ENCODE measurements at places on chromosomes 3 and 15.

DNA sequence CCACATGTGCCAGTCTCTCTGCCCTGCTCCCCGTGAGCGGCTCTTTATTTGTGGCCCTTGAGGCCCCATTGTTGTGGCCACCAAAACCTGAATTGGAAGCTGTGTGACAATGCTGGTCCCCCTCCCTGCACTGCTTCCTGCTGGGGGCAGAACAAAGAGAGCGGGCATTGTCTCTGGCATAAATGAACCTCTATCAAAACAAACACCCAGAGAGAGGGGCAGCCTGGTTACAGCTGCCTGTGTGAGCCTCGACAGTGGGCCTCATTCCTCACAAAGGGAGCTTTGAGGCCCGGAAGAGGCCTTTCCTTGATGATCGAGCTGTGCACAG is 152.9 kb downstream of the IGF1R start:
- peak; percentile 96 for DNase-seq

DNA sequence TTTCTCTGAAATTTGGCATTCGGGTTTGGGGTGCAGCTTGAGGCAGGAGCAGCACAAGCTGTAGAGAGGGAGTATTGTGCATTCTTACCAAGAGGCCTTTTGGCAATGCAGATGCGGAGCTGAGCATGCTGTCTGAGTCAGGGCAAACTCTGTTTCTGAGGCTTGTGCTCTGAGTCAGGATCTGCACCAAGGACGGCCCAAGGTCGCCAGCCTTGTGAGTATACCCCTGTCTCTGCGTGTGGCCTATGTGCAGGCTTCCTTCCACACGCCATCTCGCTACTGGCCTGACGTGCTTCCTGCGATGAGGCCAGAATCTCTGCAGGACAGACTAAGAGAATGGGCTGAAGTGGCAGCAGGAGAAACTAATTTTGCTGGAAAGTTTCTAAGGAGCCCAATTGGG is 83.8 kb upstream of the ROPN1 start:
- no peak for DNase-seq

- no peak for DNase-seq
Observed at GRCh38 chr3:122058294-122058693, 3.1 kb downstream of the CD86 start.

DNA sequence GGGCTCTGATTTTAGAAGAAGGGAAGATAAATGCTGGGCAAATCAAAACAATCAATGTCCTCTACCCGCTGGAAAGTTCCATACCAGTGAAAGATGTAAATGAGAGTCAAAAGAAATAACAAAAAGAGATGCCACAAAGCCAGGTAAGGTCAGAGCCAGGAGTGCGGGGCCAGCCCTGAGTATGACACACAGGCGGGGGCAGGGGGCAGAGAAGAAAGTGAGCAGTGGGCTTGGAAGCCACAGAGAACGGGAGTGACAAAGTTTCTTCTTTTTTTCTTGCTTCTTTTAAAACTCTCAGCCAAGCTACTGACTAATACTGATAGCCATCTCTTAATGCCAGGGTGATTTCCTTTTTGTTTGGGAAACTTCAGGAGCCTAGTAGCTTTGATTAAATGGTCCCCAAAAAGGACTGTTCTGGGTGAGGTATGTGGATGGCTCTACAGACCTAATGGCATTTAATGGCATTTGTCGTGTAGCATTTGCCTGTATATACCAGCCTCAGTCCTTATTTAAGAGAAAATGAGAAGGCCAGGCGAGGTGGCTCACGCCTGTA is 23.1 kb upstream of the TSEN2 start:
- DNase-seq = no peak

DNA sequence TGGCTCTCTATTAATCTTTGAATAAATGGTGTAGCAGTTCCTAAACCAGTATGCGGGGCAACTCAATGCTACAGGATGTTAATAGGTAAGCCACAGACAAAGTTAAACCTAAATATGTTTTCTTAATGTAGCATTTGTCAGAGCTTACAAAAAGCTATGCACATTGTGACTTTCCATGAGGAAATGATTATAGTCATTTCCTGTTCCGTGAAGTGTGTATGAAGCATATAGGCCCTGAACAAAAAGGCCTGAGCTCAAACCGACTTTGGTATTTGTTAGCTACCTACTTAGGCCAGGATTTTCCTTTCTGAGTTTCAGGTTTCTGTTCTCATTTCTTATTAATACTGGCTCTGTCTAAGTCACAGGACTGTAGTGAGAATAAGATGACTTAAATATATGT is 14.2 kb downstream of the ZNF80 start:
- DNase-seq = no peak

DNA sequence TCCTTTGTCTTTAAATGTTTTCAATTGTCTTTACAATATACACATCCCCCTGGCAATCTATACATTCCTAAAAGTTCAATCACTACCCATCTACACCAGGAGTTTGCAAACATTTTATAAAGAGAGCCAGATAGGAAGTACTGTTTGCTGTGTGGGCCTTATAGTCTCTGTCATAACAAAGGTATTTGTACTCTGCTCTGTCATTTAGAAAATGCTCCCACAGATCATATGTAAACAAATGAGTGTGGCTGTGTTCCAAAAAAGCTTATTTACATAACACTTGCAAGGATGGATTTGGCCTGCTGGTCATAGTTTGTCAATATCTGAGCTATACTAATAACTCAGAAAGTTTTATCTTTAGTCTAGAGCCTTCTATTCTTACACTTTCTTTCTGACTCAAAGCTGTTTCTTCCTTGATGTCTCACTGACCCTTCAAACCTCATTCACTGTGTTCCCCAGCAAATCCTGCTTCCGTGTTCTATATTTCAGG is 511.9 kb downstream of the GBE1 start:
- no peak for DNase-seq

- no peak for DNase-seq
Observed at GRCh38 chr3:12659316-12660015, 4.5 kb downstream of the RAF1 start.

DNA sequence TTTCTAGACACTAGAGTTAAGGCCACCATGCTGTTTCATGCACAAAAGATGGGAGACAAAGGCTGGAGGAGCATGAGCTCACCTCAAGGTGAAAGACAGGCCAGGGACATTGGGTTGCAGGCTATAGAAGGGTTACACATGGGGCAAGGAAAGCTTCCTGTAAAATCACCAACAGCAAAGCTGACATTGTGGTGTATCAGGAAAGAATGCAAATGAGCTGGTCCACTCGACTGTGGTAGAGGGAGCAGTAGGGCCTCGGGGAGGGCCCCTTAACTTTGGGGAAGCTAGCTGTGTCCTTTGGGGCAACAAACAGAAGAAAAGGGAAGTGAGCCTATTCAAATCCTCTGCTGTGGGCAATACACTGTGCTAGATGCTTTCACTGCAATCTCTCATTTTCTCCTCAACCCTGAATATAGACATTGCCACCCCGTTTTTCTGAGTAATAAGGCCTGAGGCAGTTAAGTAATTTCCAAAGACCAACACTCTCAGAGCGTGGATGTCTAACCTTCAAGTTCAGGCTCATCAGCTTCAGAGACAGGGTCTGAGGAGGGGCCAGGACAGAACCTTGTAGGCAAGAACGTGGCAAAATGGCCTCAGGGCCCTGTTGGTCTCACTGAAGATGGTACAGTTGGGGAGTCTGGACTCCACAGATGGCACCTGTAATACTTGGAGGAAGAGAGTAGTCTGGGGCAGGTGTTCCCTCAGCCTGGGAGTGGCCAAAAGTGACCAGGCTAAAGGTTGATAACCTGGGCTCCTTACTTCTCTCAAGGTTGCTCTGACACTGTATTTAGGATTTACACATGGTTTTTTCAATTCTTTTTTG is 24.1 kb downstream of the CX3CR1 start:
- DNase-seq = peak; percentile 47

- no peak for DNase-seq
Observed at GRCh38 chr15:49712846-49713450, 92.1 kb downstream of the DTWD1 start.

DNA sequence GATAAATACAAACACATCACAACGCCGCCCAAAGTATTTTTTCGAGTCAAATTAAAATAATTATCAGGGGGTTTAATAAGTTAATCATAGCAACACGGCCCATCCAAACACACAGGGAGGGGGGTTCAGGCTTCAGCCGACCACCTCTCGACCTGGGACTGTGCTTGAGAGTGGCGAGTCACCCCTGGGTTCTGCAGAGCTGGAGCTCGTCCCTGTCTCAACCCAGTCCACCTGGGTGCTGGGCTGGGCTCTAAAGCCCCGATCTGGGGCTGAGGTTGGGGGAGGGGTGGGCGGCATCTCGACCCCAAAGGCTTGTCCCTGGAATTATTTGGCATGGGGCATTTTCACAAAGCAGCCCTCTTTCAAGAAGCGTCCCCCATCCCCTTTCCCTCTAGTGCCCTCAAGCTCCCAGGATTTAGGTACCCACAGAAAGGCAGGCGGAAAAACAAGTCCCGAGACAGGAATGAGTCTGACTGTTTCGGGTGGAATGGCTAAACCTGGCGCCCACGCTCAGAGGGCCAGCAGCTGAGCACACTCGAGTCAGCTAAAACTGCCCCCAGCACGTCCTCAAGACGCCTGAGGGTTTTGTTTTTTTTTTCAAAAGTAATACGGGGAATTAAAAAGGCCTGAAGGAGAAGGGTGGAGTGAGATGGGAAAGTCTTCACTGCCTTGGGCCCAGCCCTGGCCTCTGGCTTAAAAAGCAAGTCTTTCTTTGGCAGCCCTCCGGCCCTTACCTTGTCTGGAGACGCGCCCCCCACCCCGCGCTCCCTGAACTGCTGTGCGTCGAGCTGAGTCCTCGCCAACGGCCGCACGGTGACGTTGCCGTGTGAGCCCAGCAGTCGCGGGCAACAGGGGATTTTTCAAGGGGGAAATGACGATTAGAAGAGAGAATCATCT is 32.5 kb downstream of the NR2F2 start:
- DNase-seq = no peak

DNA sequence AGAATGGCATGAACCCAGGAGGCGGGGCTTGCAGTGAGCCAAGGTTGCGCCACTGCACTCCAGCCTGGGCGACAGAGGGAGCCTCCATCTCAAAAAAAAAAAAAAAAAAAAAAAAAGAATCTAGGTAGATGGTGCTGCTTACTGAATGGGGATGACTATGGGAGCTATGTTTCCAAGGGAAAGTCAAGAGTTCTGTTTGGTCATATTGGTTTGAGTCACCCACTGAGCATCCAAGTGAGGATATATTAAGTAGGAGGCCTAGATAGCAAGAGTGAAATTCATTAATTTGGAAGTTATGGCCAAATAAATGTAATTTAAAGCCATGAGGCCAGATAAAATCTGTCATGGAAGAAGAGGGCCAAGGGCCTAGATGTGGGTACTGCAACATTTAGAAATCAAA is 9.0 kb upstream of the UACA start:
- no peak for DNase-seq

- DNase-seq = no peak
Observed at GRCh38 chr3:194142156-194142910, 6.4 kb downstream of the HES1 start.

DNA sequence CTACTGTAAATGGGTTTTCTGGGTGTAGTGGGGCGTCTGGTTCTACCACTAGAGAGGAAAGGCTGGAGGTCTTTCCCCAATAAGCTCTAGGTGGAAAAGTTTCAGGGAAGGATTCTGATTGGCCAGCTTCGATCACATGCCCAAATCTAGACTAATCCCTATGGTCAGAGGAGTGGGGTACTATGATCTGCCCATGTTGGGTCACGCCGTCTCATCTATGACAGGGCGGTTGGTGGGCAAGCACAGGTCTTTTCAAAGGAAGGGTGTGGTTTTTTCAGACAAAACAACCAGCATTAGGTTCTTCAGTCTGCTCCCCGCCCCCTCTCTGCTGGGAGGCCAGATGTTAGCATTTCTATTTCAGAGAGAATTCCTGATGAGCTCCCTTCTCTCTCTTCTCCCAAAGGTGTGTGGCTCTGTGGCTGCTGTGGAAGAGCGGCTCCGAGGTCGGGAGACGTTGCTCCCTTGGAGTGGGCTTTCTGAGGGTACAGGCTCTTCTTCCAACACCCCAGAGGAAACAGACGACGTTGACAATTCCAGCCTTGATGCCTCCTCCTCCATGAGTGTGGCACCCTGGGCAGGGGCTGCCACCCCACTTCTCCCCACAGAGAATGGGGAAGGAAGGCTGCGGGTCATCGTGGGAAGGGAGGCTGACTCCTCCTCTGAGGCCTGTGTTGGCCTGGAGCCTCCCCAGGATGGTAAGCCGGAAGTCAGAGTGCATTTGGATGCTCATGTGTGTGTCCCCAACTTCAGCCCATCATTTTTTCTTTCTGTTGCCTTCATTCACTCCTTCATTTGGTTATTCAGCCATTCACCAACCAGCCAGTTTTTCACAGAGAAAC is 9.7 kb upstream of the TATDN2 start:
- DNase-seq = no peak

- DNase-seq = peak; percentile 76
Observed at GRCh38 chr3:78969483-78969882, 798.3 kb downstream of the ROBO1 start.

- no peak for DNase-seq
Observed at GRCh38 chr3:77137559-77137958, 97.7 kb downstream of the ROBO2 start.

DNA sequence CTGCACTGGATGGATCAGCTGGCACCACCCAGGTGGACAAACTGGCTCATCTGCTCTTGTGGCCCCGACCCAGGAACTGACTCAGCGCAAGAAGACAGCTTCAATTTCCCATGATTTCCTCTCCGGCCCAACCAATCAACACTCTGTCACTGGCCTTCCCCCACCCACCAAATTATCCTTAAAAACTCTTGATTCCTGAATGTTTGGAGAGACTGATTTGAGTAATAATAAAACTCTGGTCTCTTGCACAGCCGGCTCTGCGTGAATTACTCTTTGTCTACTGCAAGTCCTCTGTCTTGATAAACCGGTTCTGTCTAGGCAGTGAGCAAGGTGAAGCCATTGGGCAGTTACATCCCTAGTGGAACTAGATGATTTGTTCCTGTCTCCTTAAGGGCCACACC is 16.1 kb downstream of the BDH1 start:
- DNase-seq = no peak

- DNase-seq = no peak
Observed at GRCh38 chr3:53145713-53146080, 15.3 kb upstream of the PRKCD start.

- DNase-seq = no peak
Observed at GRCh38 chr3:182455011-182455410, 338.3 kb upstream of the ATP11B start.

DNA sequence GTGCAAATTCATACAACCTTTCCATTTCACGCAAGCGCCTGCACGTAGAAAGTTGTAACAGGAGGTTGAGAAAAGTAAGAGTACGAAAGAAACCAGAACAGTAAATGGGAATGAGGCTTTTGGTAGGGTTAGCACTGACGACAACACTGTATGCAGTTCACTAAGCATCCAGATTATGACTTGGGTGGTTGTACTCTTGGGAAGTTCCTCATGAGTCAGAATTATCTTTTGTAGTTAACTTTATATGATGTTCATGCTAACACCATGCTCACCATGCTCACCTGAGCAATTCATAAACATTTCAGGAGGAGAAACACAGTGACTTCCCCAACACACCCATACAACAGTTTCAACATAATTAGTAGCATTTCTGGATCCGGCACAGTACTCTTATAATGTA is 3.0 kb upstream of the LPP start:
- DNase-seq = no peak

All from putamen (tissue), 1 donor.